NCI-H187 treated with DMSO at 0.1 percent for 48 hours (cell line): ENCODE measurements at places on chromosomes 7 and 10.

DNA sequence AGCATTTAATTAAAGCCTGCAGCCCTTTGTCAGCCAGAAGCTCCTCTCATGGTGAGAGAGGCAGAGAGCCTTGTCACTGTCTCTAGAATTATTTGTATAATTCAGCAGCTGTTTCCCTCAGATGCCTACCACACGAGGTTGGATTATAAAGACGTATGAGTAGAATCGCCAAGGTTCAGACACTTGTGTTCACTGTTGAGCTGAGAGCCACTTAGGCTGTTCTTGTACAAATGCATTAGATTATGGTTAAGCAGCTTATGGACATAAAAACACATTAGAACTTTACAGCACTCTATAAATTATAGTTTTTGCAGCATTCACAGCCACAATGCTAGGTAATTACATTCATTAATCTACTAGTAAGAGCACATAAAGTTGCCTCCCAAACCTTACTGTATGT, 282.6 kb downstream of the AUTS2 start:
- peak; percentile 98 for DNase-seq

GRCh38 chr10:5254488-5254887, 57.9 kb downstream of the AKR1C4 start:
- no peak for DNase-seq

- DNase-seq = no peak
These were observed 9.2 kb downstream of the ITPRIP start for GRCh38 chr10:104328896-104329710.

DNA sequence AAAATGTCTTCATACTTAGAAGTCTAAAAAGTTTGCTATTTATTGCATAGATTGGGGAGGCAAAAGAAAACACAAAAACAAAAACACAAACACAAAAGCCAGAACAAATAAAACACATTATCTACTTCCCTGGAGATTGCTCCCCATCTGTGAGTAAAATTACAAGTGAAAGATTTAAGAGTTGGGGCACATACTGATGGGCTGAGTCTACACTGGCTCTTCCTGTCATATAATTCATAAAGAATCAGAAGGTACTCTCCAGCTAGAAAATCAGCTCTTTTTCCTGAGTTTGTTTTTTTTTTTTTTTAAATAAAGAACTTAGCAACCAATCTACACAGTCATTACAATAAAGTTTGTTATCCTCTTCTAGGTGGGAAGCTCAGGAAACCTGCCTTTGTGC, 192.4 kb upstream of the LRRN3 start:
- DNase-seq = no peak

GRCh38 chr7:20193242-20193777, 23.9 kb downstream of the MACC1 start:
- no peak for DNase-seq

DNA sequence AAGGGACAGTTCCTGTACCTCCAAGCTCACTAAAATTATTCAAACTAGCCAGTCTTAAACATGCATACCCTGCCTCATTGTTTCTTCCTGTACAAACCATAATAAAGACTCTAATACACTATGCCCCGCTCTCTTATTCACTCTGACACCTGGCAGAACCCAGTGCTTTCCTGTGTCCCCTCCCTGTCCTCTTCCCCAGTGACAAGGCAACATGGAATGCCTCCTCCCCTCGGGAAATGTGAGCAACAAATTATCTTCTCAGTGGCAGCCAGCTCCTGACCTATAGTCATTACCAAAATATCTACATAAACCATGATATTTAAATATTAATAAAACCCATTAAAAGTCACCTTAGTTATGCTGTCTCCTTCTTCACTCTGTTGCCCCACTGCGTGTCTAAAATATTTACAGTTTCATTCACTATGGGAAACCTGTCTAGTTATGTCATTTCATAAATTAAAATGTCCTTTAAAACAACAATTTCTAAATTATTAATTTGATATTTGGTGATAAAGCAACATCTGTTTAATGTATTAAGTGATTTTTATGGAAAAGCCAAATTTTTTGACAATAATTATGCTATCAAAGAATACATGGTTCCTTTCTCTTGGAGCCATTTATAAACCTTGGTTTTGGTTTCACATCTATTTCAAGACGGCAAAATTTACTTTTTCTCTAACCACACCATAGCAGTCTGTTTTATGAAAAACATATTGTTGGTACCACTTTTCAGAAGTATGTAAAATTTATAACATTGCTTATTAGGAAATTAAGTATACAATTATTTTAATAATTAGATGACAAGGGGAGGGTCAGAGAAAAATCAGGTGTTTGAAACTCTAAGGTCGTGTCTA, 1355.2 kb downstream of the XPNPEP1 start:
- no peak for DNase-seq

DNA sequence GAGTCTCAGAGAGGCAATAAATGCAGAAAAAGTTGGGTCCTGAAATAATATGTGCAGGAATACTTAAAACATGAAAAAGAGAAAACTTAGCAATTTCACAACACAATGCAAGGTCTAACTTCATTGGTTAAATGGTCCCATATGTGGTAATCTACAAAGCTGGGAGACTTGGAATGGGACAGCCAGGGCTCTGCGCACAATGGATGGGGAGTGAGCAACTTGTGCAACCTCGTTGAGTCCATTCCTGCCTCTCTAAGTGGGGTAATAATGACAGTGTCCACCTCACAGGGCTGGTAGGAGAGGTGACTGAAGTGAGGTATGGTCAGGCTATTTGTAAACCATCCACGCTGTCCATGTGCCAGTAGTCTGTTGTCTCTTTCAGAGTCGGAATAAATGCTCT, 11.8 kb upstream of the EMX2 start:
- no peak for DNase-seq

DNA sequence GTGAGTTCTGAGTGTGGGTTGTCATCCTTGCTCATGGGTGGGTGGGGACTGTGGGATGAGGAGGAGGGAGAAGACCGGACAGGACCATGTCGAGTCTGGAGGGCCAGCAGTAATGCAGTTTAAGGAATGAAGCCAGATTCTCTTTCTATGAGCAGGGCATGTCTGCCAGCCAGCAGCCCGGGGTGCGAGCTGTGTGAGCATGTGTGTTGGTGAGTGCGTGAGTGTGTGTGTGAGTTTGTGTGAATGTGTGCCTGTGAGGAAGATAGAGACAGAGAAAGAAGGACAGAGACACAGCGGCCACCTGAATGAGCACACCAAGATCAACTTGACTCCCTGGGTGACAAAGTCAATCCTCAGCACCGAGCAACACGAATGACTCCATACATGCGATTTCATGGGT, 52.3 kb downstream of the ADARB2 start:
- DNase-seq = no peak

- no peak for DNase-seq
These were observed 28.7 kb downstream of the TES start for GRCh38 chr7:116239020-116239419.

GRCh38 chr7:54015251-54015650, 526.9 kb upstream of the VSTM2A start:
- DNase-seq = no peak

GRCh38 chr7:107850216-107850615, 40.8 kb upstream of the DLD start:
- DNase-seq = no peak

- no peak for DNase-seq
These were observed 37.9 kb downstream of the CRCP start for GRCh38 chr7:66152371-66153191.

- no peak for DNase-seq
These were observed 9.3 kb downstream of the CLCN1 start for GRCh38 chr7:143325240-143325639.

DNA sequence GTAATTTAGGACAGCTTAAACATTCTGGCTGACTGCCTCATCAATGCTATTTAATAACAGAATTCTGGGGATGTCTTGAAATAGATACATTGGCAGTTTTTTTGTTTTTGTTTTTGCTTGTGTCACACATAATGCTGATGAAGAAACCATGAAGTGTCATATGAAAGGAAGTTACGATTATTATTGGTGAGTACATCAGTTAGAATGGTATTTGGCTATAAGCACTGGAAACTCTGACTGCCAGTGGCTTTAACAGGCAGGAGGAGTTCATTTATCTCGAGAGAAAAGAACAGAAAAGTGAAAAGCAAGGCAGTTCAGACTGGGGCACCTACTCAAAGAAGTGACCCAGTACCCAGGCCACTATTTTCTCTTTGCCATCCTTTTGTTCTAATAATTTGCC, 18.1 kb downstream of the LSM8 start:
- no peak for DNase-seq

- no peak for DNase-seq
These were observed 143.0 kb downstream of the KIAA1217 start for GRCh38 chr10:24351961-24352360.

- DNase-seq = no peak
These were observed 609.7 kb downstream of the TNS3 start for GRCh38 chr7:46972205-46972604.

DNA sequence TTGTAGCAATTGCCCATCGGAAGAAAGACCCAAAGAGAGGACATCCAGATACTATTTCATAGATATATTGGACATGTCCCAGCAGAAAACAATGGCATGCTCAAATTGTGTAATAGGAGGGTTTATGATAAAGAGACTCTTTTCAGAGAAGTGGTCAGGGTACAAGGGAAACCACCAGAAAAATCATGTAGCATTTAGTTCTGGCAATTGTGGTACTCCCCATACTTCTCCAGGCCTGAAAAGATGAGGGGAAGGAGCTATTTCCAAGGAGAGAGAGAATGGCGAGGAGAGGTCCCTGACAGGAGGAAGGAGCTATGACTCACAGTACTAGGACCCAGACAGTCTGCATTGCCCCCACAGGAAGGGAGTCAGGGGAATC, 68.4 kb upstream of the ADO start:
- no peak for DNase-seq

DNA sequence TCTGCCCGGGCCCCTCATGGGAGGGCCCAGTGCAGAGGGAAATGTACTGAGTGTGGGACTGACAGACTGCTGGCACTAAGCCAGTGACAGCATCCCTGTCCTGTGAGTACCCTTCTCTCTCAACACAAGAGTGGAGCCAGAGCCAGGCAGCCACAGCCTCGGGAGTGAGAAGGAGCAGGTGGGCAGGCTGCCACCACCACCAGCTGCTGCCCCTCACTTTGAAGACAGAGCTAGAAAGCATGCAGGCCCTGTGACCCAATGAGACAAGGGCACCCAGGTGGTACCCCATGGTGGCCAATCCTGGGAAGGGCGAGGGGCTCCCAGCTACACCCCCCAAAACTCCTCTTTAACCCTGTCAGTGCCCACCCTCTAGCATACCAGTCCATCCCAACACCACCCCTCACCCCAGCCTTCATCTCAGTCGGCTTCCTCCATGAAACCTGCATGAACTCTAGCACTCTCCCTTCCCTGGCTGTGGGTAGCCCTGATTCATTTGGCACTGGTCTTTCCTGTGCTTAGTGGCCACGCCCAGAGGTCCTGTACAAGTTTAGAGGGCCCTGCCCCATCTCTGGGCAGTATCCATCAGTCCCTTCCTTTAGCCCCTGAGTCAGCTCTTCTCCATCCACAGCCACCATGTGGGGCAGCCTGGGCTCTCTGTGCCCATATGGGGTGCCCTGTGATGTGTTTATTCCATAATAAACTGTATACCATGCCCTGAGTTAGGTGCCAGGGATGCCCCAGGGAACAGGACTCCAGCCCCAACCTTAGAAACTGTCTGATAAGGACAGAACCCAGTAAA, 207.0 kb upstream of the ZMIZ1 start:
- DNase-seq = no peak

- DNase-seq = no peak
These were observed 19.4 kb downstream of the NRAP start for GRCh38 chr10:113644185-113645120.

DNA sequence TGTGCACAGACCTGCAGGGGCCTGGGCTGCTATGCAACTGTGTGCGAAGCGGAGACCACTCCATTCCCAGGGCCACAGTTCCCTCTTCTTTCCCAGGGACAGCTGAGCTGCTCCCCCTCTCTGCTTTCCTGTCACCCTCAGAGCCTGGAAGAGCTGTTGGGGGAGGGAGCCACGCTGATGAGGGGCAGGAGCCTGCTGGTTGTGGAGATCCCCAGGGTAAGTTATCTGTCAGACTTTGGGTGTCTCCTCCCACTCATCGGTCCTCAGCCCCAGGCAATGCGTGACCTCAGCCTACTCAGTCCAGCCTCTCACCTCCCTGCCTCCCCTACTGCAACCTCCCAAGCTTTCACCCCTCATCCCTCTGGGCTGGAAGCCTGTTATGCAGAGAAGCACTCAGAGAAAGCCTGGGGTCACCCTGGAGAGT, 53.5 kb downstream of the ZNF467 start:
- DNase-seq = no peak

DNA sequence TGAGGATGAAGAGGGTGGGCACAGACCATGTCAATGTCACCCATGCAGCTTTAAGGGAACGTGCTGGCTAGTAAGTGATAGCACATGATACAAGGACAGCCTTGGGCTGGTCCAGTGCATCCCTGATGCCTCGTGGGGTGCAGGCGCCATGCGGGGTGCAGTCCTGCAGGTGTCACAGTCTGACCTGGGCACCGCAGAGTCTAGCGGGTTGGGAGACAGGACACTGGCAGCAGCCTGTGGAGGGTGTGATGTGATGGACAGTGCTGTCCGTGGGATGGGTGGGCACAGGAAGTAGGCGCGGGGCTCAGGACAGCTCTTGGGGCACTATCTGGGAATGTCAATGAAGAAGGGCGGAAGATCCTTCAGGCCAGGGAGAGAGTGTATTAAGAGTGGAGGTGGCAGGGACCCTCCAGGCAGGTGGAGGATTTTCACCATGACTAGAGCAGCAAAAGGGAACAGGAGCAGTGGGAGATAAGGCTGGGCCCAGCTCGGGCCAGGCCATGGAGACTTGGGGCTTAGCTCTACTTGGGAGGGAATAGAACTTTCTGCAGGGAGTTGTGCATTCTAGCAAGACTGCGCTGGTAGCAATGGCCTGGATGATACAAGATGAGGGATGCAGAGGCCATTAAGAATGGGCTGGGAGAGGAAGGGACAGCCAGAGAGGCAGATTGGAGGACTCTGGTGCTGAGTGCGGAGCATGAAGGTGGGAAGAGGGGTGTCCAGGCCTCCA, 122.5 kb downstream of the PTPN20 start:
- no peak for DNase-seq

- no peak for DNase-seq
These were observed 628.8 kb downstream of the SUGCT start for GRCh38 chr7:40763319-40764287.

GRCh38 chr7:2104107-2104710, 128.5 kb downstream of the MAD1L1 start:
- DNase-seq = no peak

DNA sequence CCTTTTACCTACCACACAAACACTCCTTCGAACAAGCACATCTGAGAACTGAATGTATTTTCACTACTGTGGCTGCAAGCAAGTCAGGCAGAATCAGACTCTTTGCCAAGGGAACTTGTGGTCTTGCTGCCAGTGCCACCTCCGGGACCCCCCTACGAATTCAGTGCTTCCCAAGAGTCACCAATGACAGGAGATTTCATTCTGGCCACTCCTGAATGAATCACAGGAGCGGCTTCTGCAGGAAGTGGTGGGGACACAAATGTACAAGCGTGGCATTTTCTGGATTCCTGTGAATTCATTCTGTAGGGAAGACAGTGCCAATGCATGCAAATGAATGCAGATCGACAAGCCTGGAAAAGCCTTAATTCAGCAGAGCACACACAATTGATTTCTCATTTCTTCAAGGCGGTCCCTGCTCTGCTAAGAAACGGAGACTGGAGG, 161.2 kb downstream of the CAMK1D start:
- DNase-seq = no peak

GRCh38 chr7:151936207-151936606, 20.0 kb upstream of the GALNTL5 start:
- DNase-seq = no peak
